ENCODE measurements at places on chromosomes 6 and 20.
A peak's percentile ranks its signal among the peaks of the same experiment; 100 is the strongest.

DNA sequence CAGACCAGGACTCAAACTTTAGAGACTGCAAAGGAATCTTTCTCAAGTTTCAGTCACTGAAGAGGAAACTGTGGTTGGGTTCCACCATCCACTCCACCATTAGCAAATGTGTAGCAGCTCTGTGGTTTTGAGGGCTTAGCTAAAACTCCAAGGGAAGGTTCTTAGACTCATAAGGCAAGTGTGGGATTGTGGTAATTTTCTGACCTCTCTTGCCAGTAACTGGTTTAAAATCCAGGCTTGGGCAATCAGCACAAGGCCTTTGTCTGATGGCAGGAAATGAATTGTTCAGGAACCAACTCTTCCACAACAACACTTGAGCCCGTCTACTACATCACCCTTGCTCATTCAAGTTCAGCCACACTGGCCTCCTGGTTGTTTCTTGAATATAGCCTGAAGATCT is 68.6 kb upstream of the FBXL4 start:
- no peaks in the 10 kb centered on the region for H3K27me3 ChIP-seq
- H3K36me3 ChIP-seq, result no peaks in the 10 kb centered on the region
- no peak overlapping the region for H3K4me3 ChIP-seq
- no peak overlapping the region for H3K27ac ChIP-seq
- no peaks in the 10 kb centered on the region for H3K4me1 ChIP-seq

DNA sequence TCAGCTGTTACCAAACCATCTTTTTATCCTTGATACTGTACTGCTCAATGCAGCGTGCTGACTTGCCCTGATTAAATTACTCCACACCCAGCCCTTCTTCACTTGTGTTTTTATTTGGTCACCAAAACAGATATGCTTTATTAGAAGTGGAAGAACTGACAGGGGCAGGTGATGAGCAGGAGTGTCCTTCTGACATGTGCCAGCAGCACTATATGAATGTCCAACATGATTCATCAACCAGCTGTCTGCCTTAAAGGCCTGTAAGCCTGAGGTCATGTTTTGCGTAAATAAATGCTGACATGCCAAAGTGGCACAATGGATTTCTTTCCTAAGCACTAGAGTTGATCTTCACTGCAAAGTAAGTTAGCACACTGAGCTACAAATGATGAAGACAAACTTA is 15.4 kb downstream of the POPDC3 start:
- no peak for DNase-seq
- no peak overlapping the region for H3K27ac ChIP-seq

- H3K4me1 ChIP-seq, result no peaks in the 10 kb centered on the region
- no peaks in the 10 kb centered on the region for H3K36me3 ChIP-seq
- no peak overlapping the region for H3K27ac ChIP-seq
- DNase-seq, result no peak
Measured at GRCh38 chr20:5416086-5416485, 99.3 kb upstream of the PROKR2 start.

- peaks cover 78% of the 10 kb centered on the region for H3K36me3 ChIP-seq
- peaks cover 6% of the 10 kb centered on the region for H3K4me1 ChIP-seq
- no peaks in the 10 kb centered on the region for H3K27me3 ChIP-seq
- DNase-seq, result no peak
- H3K4me3 ChIP-seq, result no peak overlapping the region
Measured at GRCh38 chr6:159754401-159754800, 7.4 kb upstream of the ACAT2 start.

GRCh38 chr20:7858734-7859250 is 81.5 kb downstream of the HAO1 start:
- DNase-seq, result no peak
- H3K4me1 ChIP-seq, result peaks cover 38% of the 10 kb centered on the region
- no peak overlapping the region for H3K4me3 ChIP-seq
- peak overlapping the region; percentile 98 for H3K27ac ChIP-seq
- H3K27me3 ChIP-seq, result no peaks in the 10 kb centered on the region
- no peaks in the 10 kb centered on the region for H3K36me3 ChIP-seq

DNA sequence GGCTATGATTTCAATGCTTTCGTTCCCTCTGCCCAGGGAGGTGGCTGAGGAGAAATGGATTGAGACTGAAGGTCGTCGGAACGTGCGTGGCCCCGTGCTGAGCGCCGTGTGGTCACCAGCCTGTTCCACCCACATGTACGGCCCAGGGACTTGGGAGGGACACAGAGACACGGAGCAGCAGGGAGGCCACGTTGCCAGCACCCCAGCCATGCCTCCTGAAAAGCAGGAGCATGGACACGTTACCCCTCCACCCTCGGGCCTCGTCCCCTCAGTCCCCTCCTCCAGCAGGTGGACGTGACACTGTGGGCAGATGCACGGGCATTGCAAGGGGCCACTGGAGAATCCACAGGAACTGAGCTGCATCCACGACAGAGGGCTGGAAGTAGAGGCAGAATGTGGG is 133.1 kb upstream of the CST7 start:
- H3K27me3 ChIP-seq, result no peaks in the 10 kb centered on the region
- no peak overlapping the region for H3K27ac ChIP-seq
- no peak for DNase-seq

- no peaks in the 10 kb centered on the region for H3K27me3 ChIP-seq
- H3K4me3 ChIP-seq, result no peak overlapping the region
- no peak for DNase-seq
- H3K4me1 ChIP-seq, result peaks cover 8% of the 10 kb centered on the region
Measured at GRCh38 chr20:14829906-14830305, 492.5 kb upstream of the FLRT3 start.

GRCh38 chr6:29925727-29926412 is 16.5 kb upstream of the HLA-A start:
- peaks cover 14% of the 10 kb centered on the region for H3K4me1 ChIP-seq
- no peak for DNase-seq
- H3K27ac ChIP-seq, result peak overlapping the region; percentile 55

GRCh38 chr20:20491110-20491783 is 123.3 kb downstream of the INSM1 start:
- DNase-seq, result no peak
- peaks cover 3% of the 10 kb centered on the region for H3K4me1 ChIP-seq
- H3K36me3 ChIP-seq, result no peaks in the 10 kb centered on the region
- no peak overlapping the region for H3K4me3 ChIP-seq
- no peaks in the 10 kb centered on the region for H3K27me3 ChIP-seq
- H3K27ac ChIP-seq, result no peak overlapping the region

DNA sequence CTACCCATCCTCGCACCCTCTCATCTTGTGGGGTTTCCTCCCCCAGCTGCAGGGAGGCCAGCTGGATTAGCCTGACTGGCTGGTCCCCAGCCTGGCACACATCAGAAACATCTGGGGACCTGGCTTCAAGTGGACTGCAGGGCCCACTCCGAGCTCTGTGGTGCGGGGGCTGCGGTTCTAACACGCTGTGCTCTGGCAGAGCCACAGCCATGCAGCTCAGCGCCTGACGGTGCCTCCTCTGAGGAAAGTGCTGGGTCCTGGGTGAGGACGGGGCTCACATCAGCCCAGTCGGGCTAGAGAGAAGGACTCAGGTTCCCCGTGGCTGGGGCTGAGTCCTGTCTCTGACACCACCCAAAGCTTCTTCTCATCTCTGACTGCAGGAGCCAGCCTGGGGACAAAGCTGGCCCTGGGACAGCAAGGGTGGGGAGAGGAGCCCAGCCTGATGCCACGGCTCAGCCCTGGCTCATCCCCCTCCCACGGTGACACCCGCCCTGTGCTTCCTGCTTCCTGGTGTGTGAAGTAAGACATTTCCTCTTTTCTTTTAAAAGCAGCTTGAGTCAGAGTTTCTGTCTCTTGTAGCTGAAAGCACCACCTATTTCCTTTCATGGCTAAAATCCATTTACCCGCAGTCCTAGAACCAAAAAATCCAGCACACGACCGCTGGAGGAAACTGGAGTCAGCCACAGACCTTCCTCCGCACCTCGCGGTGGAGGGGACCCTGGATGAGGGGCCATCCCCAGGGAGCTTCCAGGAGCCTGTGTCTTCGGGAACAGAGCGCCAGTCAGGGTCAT is 127.4 kb upstream of the AFDN start:
- H3K27ac ChIP-seq, result peak overlapping the region; percentile 52
- no peaks in the 10 kb centered on the region for H3K36me3 ChIP-seq
- no peak overlapping the region for H3K4me3 ChIP-seq
- DNase-seq, result no peak

DNA sequence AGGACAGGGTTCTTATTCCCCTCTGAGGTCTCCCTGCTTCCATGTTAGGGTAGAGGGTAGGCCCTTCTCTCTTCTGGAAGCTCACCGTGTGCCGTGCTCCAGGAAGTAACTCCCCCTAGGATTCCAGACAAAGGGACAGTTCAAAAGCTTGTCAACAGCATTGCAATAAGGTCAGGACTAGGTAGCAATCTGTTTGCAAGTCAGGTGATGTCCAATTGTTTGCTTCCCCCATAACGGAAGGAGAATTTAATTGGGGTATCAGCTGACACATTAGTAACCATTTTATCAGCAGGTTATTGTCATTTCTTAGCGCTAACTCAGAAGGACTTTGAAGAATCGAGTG is 41.9 kb downstream of the SYNJ2 start:
- H3K27me3 ChIP-seq, result no peaks in the 10 kb centered on the region
- H3K4me1 ChIP-seq, result peaks cover 13% of the 10 kb centered on the region
- H3K36me3 ChIP-seq, result no peaks in the 10 kb centered on the region

DNA sequence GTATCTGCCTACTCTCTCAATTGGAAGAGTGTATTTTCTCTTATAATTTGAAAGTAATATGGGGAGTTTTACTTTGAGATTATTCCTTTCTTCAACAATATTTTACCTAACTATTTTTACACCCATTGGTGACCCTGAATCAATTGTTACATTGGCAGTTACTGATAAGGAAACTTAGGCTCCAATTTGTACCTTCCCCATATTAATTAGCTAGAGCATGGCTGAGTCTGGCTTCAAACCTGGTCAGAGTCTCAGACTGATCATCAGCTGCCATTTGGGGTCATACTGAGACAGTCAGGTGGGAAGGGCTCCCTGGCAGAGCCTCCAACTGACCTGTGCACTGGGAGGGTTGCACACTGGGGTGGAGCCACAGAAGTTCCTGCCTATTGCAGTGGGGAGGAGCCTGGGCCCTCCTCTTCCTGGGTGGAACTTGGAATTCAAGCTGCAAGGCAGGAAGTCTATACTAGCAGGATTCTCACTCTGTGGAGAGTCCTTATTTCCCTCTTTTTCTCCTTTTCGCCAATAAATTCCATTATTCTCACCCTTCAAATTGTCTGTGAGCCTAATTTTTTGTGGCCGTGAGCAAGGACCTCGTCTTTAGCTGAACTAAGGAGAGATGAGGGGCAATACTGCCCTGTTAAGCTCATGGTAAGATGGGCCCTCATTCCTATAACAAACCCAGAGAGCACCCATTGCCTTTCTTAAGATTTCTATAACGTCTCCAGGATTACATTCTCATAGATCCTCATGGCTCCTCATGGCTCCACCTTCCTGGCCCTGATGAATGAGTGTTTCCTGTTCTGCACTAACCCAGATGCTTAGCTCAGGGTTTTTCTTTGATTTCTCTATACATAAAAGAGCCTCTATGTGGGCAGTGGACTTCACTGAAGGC is 285.1 kb downstream of the ADGB start:
- DNase-seq, result no peak
- no peak overlapping the region for H3K27ac ChIP-seq
- no peaks in the 10 kb centered on the region for H3K4me1 ChIP-seq

- peak overlapping the region; percentile 97 for H3K27ac ChIP-seq
- peaks cover 32% of the 10 kb centered on the region for H3K4me1 ChIP-seq
- no peak for DNase-seq
- H3K4me3 ChIP-seq, result peak overlapping the region; percentile 5
- peaks cover 10% of the 10 kb centered on the region for H3K36me3 ChIP-seq
- no peaks in the 10 kb centered on the region for H3K27me3 ChIP-seq
Measured at GRCh38 chr6:106870824-106871717, 103.5 kb downstream of the CD24 start.

GRCh38 chr6:3337521-3338350 is 79.0 kb downstream of the PSMG4 start:
- no peak overlapping the region for H3K4me3 ChIP-seq
- H3K27me3 ChIP-seq, result no peaks in the 10 kb centered on the region
- no peak for DNase-seq
- H3K27ac ChIP-seq, result no peak overlapping the region
- H3K36me3 ChIP-seq, result no peaks in the 10 kb centered on the region

GRCh38 chr6:157236040-157236725 is 87.1 kb downstream of the TMEM242 start:
- no peaks in the 10 kb centered on the region for H3K36me3 ChIP-seq
- no peak overlapping the region for H3K27ac ChIP-seq
- peaks cover 26% of the 10 kb centered on the region for H3K27me3 ChIP-seq
- DNase-seq, result no peak

GRCh38 chr6:169450097-169450496 is 196.5 kb upstream of the THBS2 start:
- H3K4me1 ChIP-seq, result peaks cover 4% of the 10 kb centered on the region
- no peak for DNase-seq
- H3K36me3 ChIP-seq, result no peaks in the 10 kb centered on the region
- no peaks in the 10 kb centered on the region for H3K27me3 ChIP-seq

DNA sequence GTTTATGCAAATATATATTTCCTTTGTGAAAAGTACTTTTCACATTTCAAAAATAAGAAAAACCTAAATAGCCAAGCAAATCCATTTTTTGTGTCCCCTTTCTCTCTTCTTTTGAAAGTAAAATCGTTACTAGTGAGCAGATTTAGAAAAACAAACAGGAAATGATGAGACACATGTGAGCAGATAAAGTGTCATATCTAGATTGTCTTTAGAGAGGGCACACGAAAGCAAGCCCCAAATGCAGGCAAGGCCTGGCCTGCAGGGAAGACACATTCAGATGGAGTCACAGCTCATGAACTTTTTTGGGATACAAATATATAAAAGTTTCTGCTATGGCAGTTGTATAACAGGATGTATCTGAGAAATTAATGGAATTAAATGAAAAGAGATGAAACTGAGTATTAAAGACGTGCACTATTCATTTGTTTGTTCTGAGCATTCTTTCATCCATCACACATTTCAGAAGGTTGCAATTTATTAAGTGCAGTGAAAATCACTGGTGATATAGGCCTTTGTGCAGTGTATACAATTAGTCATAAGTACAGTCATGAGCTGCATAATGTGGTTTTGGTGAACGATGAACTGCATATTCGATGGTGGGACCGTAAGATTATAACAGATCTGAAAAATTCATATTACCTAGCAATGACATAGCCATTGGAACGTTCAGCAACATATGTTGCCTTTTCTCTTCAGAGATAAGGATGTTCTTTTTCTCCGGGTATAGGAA is 101.4 kb downstream of the PACRG start:
- H3K4me3 ChIP-seq, result no peak overlapping the region
- no peaks in the 10 kb centered on the region for H3K4me1 ChIP-seq
- H3K27ac ChIP-seq, result no peak overlapping the region
- no peaks in the 10 kb centered on the region for H3K36me3 ChIP-seq
